ENCODE measurements at places on chromosomes 2 and 18.

GRCh38 chr2:105496271-105496670, 97.4 kb upstream of the FHL2 start:
- no peak for DNase-seq

DNA sequence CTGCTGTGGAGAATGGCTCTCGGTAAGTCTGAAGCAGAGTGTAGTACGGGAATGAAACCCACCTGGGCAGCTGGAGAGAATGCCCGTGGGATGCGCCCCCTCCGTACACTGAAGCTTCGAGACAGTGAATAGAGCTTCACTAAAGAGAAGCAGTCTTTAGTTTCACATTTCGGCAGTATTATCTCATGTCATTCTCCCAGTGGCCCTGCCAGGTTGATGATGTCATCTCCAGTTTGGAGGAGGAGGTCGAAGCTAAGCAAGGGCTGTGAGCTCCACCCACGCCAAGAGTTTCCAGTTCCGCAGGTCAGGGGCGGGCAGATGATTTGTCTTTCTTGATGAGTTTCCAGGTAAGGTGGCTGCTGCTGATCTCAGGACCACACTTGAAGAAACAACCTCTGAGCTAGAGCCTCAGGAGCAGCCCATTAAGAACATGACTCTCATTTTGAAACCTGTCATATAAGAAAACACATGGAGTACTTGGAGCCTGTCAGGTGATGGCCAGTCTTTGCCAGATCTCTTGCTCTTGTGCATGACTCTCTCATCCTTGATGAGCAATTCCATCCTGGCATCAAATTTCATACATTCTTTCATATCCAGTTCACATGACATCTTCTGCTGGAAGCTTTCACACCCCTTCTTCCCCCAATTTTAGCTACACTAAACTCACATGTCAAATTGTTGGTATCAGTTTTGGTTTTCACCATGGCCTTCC, 475.0 kb downstream of the RNF144A start:
- no peak for DNase-seq

GRCh38 chr2:46569766-46570165, 90.4 kb downstream of the TMEM247 start:
- DNase-seq: no peak

DNA sequence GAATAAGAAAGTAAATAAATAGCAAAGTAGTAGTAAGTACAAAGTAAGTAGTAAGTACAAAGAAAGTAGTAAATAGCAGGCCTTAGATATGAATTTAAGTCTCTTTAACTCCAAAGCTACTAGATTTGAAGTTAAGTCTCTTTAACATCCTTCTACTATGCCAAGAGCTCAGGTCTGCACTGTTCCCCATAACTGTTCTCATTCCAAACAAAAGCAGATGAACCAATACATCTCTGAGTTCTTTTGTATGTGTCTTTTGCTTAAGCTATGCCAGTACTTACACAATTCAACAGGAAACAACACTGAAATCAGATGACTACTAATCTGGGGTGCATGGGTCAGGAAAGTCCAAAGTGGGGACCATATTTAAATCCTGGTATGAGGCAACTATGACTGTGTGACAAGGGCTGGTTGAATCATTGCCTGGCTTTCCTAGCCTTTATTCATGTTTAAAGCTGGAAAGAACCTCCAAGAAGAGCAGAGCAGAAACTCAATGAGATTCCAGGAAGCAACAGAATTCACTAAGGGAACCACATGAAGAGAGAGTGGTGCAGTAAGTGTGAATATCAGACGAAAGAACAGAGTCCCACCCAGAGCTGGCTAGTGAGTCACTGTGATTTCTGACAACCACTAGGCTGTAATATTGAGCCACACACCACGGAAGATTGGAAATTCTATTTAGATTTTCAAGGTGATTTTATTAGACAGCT, 51.0 kb upstream of the CYP26B1 start:
- no peak for DNase-seq

GRCh38 chr2:105272176-105272575, 30.6 kb downstream of the GPR45 start:
- DNase-seq: no peak

All from activated T-cell treated with anti-CD3 and anti-CD28 coated beads, Interleukin-2, amount 50 U/mL, for 1 hour (primary cell).